MM.1S (cell line): ENCODE measurements at places on chromosomes 7 and 10.

- H3K36me3 ChIP-seq, result no peaks in the 10 kb centered on the region
- H3K27ac ChIP-seq, result no peak overlapping the region
- no peaks in the 10 kb centered on the region for H3K4me1 ChIP-seq
- no peak for DNase-seq
- no peaks in the 10 kb centered on the region; the same call in none of the 2 replicates for H3K27me3 ChIP-seq
Observed at GRCh38 chr10:131773370-131774343, 127.2 kb upstream of the PPP2R2D start.

DNA sequence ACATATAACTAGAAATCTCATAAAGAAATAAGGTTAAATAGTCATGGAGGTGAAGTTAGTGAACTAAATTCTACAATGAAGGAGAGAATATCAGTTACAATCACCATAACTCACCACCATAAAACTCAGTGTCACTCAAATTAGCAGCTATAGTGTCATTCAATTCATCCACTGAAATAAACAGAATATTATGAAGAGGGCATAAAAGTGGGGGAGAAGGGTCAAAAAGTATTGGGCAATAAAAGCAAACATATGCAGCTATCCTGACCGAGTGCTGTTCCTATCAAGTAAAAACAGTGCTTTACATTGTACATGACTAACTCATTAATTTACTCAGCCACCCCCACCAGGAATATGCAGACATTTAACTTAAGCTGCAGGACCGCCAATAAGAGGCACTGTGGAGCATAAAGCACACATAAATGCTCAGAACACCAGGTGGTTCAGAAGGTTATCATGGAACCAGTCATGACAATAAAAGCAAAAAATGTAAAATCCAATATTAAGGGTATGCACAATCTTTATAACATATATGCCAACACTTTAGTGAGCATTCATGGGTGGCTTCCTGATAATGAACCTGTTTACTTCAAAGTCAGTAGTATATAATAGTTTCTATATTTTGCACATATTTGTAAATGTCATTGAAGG lies 95.5 kb upstream of the LAMB4 start:
- no peaks in the 10 kb centered on the region for H3K36me3 ChIP-seq
- no peak for DNase-seq
- no peak overlapping the region for H3K27ac ChIP-seq
- no peak overlapping the region for H3K4me3 ChIP-seq

- no peak overlapping the region for H3K4me3 ChIP-seq
- H3K36me3 ChIP-seq, result no peaks in the 10 kb centered on the region
- H3K4me1 ChIP-seq, result no peaks in the 10 kb centered on the region
- no peak for DNase-seq
- no peaks in the 10 kb centered on the region for H3K27me3 ChIP-seq
Observed at GRCh38 chr10:102963756-102964025, 45.6 kb downstream of the CNNM2 start.

- H3K27ac ChIP-seq, result no peak overlapping the region; the same call in 1 of the 2 replicates
- H3K27me3 ChIP-seq, result no peaks in the 10 kb centered on the region
Observed at GRCh38 chr7:109476409-109476808, 906.7 kb downstream of the DNAJB9 start.

- H3K4me3 ChIP-seq, result no peak overlapping the region
- no peak overlapping the region for H3K27ac ChIP-seq
- H3K36me3 ChIP-seq, result no peaks in the 10 kb centered on the region
- no peaks in the 10 kb centered on the region for H3K27me3 ChIP-seq
- H3K4me1 ChIP-seq, result no peaks in the 10 kb centered on the region
Observed at GRCh38 chr10:121490871-121491519, 107.2 kb downstream of the FGFR2 start.

GRCh38 chr7:148991536-148991935 lies 36.8 kb downstream of the PDIA4 start:
- no peak overlapping the region for H3K4me3 ChIP-seq
- no peaks in the 10 kb centered on the region for H3K27me3 ChIP-seq
- H3K36me3 ChIP-seq, result no peaks in the 10 kb centered on the region
- peaks cover 15% of the 10 kb centered on the region for H3K4me1 ChIP-seq

DNA sequence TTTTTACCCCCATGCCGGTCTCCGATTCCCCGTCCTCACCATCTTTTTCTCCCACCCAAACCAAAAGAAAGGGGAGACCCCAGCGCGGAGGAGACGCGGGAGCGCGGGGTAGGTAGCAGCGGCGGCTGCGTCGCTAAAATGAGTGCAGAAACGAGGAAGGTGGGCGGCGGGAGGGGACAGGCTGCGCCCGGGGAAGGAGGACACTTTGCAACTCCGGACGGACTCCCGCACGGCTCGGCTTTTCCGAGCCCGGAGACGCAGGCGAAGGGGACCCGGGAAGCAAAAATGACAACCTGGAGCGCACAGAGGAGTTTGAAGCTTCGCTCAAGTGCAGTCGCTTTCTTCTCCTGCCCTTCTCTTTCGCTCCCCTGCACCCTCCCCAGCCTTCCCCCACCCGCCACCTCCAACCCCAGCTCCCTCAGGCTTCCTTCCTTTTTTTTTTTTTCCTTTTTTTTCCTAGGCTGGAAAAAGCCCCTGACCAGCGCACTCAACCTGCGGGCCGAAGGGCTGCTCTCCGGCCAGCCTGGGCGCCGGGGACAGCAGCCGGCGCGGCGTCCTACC lies 453 bp downstream of the SFMBT2 start:
- no peaks in the 10 kb centered on the region for H3K36me3 ChIP-seq
- H3K27ac ChIP-seq, result peak overlapping the region; percentile 73; the same call in 1 of the 2 replicates
- H3K27me3 ChIP-seq, result no peaks in the 10 kb centered on the region
- H3K4me3 ChIP-seq, result peak overlapping the region; percentile 85
- peak; percentile 16 for DNase-seq

- H3K36me3 ChIP-seq, result no peaks in the 10 kb centered on the region
- peak; percentile 77 for DNase-seq
- no peaks in the 10 kb centered on the region for H3K27me3 ChIP-seq
- H3K4me1 ChIP-seq, result peaks cover 41% of the 10 kb centered on the region
Observed at GRCh38 chr7:110835218-110835617, 255.7 kb upstream of the LRRN3 start.

DNA sequence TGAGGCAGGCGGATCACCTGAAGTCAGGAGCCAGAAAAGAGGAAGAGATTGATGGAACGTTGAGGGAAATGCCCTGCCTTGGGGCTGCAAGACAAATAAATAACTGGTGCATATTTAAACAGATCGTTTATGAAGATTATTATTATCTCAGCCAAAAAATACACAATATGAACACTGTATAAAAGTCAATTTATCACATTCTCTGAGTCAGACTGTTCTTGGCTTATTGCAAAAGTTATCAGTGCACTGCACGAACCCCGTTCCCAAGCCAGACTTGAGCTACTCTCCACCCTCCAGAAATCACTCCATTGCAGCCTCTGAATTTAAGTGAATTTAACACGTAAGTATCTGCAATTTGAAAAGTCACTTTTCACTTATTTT lies 1.6 kb downstream of the DNMBP start:
- no peaks in the 10 kb centered on the region for H3K27me3 ChIP-seq
- H3K4me1 ChIP-seq, result peaks cover 8% of the 10 kb centered on the region; the same call in 1 of the 2 replicates
- DNase-seq, result no peak
- H3K4me3 ChIP-seq, result no peak overlapping the region

- peak overlapping the region; percentile 94 for H3K27ac ChIP-seq
- peak; percentile 92 for DNase-seq
- peaks cover 20% of the 10 kb centered on the region for H3K4me1 ChIP-seq
- 0 out of 2 replicates have a peak overlapping the region, but pooled peaks have one; percentile 0 for H3K4me3 ChIP-seq
- H3K36me3 ChIP-seq, result no peaks in the 10 kb centered on the region
- H3K27me3 ChIP-seq, result no peaks in the 10 kb centered on the region
Observed at GRCh38 chr7:24819916-24820689, 62.8 kb upstream of the GSDME start.

- no peak overlapping the region for H3K27ac ChIP-seq
- no peaks in the 10 kb centered on the region for H3K27me3 ChIP-seq
- no peaks in the 10 kb centered on the region for H3K36me3 ChIP-seq
- no peaks in the 10 kb centered on the region for H3K4me1 ChIP-seq
Observed at GRCh38 chr7:54543051-54543488, 895 bp downstream of the VSTM2A start.

- H3K36me3 ChIP-seq, result no peaks in the 10 kb centered on the region
- H3K27me3 ChIP-seq, result no peaks in the 10 kb centered on the region
- no peak for DNase-seq
Observed at GRCh38 chr7:4734587-4735345, 40.7 kb upstream of the AP5Z1 start.

- peak overlapping the region; percentile 19; the same call in 1 of the 2 replicates for H3K4me3 ChIP-seq
- no peak for DNase-seq
- H3K4me1 ChIP-seq, result peaks cover 18% of the 10 kb centered on the region
Observed at GRCh38 chr7:151428378-151429236, 11.3 kb downstream of the CRYGN start.

- no peaks in the 10 kb centered on the region for H3K4me1 ChIP-seq
- no peaks in the 10 kb centered on the region for H3K36me3 ChIP-seq
- no peak for DNase-seq
Observed at GRCh38 chr10:31936933-31937332, 8.3 kb upstream of the ARHGAP12 start.

GRCh38 chr7:91872928-91873327 lies 7.6 kb downstream of the MTERF1 start:
- no peak for DNase-seq
- H3K4me1 ChIP-seq, result no peaks in the 10 kb centered on the region
- H3K36me3 ChIP-seq, result no peaks in the 10 kb centered on the region
- no peak overlapping the region for H3K27ac ChIP-seq
- no peaks in the 10 kb centered on the region for H3K27me3 ChIP-seq

DNA sequence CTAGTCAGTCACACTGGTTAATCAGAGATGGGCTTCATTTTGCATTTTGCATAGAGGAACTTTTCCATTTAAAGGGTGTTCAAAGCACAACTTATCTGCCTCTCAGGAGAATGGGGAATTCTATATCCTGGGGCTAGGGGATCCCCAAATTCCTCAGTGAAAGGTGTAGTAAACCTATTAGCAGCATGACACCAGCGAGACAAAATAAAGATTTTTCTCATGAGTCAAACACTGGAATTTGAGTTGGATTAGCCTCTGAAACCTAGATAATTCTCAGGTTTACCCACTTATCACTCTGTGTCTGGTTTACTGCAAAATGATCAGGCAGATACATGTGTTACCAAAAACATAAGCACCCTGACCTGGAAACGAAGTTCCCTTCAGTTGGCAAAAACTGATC lies 2.1 kb downstream of the AFAP1L2 start:
- H3K36me3 ChIP-seq, result no peaks in the 10 kb centered on the region
- H3K27me3 ChIP-seq, result no peaks in the 10 kb centered on the region; the same call in 1 of the 2 replicates
- DNase-seq, result no peak
- no peaks in the 10 kb centered on the region for H3K4me1 ChIP-seq
- no peak overlapping the region for H3K4me3 ChIP-seq

DNA sequence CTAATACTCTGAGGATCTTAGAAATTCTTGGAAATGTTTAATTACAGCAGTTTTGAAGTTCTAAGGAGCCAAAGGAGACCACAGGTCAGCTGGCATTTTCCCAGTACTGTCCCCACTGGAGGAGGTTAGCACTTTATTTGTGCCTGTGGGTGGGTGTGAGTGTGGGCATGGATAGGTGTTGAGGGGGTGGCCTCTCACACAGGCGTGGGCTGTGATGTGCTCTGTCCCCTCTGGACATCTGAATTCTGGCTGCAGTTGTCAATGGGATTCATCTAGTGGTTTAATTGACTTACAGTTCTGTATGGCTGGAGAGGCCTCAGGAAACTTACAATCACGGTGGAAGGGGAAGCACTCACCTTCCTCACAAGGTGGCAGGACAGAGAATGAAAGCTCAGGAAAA lies 135.4 kb upstream of the NAMPT start:
- H3K27me3 ChIP-seq, result no peaks in the 10 kb centered on the region
- H3K4me3 ChIP-seq, result no peak overlapping the region
- no peak for DNase-seq
- no peaks in the 10 kb centered on the region for H3K4me1 ChIP-seq

DNA sequence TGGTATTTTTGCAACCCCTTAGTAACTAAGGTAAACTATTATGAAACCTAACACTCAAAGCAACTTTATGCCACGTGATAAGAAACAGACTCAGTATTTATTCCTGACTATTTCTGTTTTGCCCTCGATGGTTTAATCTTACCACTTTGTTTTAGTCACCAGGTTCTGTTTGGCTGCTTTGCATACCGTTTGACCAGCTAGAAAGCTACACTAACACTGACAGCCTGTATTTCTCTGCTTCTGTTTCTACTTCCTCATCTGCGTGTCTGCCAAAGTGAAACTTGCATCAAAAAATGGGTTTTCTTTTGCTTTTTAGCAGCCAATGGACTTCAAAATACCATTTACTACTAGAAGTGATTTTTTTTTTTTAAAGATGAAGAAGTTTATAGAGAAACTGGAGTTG lies 802.5 kb downstream of the GRM8 start:
- H3K36me3 ChIP-seq, result no peaks in the 10 kb centered on the region
- H3K4me1 ChIP-seq, result peaks cover 60% of the 10 kb centered on the region
- peak overlapping the region; percentile 22 for H3K4me3 ChIP-seq
- peak; percentile 86 for DNase-seq
- H3K27me3 ChIP-seq, result no peaks in the 10 kb centered on the region
